Activated CD4-positive, alpha-beta T cell treated with anti-CD3 and anti-CD28 coated beads, Interleukin-2, amount 50 U/mL, for 48 hours (primary cell): ENCODE measurements at places on chromosomes 2 and 18.

DNA sequence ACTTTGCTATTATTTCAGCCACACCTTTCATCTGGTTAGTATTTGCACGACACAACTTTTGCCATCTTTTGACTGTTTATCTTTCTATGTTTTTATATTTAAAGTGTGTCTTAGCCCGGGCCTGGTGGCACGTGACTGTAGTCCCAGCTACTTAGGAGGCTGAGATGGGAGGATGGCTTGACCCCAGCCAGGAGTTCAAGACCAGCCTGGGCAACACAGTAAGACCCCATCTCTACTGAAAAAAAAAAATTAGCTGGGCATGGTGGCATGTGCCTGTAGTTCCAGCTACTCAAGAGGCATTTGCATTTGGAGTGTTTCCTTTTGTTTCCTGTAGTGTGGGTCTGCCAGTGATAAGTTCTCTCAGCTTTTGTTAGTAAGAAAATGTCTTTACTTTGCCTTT is 88.7 kb upstream of the GLI2 start:
- DNase-seq, result no peak

GRCh38 chr2:21234464-21235120 is 110.8 kb downstream of the TDRD15 start:
- no peak for DNase-seq

DNA sequence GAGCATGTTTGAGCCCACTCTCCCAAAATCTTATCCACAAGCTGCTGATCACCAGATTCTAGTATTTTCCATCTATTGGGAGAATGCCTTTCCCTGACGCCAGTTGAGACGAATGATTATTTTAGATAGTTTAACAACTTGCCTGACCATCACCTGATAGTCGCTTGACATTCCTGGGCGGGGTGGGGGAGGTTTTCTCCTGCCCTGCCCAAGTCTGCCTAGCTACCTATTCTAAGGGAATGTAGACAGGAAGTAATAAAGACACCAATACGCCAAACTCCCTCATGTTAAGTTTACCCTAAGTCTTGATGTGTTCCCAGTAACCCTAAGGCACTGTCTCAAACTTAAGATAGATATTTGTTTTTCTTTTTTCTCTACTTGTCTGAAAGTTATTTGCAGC is 4.6 kb upstream of the ACAA2 start:
- DNase-seq, result no peak

GRCh38 chr18:77671456-77672167 is 422.0 kb downstream of the GALR1 start:
- no peak for DNase-seq

DNA sequence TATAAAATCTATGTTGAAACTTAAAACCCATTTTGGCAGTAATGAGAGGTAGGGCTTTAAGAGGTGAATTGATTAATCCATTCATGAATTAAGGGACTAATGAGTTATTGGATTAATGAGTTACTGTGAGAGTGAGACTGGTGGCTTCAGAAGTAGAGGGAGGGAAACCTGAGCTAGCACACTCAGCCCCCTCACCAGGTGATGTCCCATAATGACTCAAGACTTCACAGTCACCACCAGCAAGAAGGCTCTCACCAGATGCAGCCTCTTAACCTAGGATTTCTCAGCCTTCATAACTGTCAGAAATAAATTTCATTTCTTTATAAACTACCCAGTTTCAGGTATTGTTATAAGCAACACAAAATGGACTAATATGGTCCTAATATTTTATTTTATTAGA is 621.7 kb upstream of the ACVR2A start:
- DNase-seq, result no peak

DNA sequence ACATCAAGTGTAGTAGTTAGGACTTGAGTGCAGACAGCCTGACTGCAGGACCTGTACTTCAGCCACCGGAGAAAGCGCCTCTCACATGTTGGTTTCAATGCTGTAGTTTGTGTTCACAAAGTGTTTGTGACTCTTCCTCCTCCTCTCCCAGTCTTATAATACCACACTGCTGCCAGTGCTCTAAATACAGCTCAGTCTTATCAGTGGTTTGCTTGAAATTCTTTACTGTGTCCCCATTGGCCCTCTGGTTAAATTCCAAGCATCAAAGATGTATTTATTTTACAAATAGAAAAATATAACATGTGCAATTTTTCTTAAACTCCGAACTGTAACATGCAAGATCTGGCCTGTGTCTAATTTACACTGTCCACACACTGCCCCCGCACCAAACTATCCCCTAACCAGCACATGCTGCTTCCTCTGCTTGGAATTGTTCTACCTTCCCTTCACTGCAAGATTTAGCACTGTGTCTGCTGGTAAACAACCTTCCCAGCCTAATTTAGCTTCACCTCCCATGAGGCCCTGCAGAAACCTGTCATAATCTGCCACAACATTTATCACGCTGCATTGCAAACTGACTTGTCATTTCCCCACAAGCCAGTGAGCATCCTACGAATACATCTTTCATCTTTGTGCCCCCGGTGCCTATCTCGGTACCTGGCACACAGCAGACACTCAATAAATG is 77.1 kb downstream of the SUMO1 start:
- no peak for DNase-seq

DNA sequence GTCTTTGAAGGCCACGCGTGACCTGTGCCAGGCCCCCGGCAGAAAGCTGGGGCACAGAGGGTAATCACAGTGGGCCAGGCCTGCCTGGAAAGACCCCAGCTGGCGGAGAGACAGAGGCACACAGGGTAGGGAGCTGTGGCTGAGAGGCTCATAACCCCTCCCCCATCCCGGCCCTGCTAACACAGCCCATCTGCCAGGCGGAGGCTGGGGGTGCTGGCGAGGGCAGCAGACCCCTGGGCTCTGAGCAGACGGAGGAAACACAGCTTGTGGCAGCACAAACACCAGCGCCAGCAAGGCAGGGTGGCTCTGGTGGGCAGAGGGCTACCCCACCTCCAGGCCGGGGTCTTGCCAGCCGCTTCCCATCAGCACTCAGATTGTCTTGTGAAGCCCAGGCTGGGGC is 19.0 kb downstream of the HS6ST1 start:
- DNase-seq, result no peak

DNA sequence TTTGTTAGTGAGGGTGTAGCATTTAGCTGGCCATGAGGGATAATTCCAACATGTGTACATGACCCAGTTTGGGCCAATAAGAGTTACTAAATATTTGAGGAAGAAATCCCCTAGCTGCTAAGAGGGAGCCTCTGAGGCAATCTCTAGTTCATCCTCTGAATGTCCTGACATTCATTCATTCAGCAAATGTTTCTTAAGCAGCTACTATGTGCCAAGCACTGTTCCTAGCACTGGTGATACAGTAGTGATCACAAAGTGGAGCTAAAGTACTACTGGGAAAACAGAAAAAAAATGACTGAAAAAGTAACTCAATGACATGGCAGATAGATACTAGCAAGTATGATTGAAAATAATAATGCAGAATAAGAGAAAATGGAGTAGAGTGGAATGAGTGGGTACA is 79.8 kb upstream of the PID1 start:
- DNase-seq, result no peak

GRCh38 chr2:233270951-233271350 is 19.5 kb downstream of the ATG16L1 start:
- no peak for DNase-seq

- no peak for DNase-seq
Observed at GRCh38 chr2:239589270-239589825, 188.5 kb upstream of the HDAC4 start.

- no peak for DNase-seq
Observed at GRCh38 chr2:231287696-231288095, 89.3 kb downstream of the ARMC9 start.

DNA sequence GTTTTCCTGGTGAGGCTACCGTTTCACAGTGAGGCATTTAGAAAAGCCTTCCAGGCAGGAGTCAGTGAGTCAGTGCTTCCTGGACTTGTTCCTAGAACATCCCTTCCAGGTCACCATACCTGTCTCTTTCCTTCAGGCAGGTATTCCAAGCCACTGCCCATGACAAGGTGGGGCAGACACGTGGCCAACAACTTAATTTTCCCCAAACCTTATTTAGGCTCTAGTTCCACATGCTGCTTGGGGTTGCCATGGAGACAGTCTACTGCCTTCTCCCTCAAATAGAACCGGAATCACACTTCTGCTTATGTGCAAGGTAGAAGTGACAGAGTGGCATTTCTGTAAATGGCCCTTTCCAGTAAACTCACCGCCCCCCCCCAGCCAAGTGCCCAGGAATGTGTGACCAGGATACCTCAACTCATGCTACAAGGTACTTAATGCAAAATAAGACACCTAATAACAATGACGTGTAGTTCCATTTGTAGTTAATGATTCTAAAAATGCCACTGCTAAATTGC is 258.3 kb downstream of the PRKCE start:
- no peak for DNase-seq

DNA sequence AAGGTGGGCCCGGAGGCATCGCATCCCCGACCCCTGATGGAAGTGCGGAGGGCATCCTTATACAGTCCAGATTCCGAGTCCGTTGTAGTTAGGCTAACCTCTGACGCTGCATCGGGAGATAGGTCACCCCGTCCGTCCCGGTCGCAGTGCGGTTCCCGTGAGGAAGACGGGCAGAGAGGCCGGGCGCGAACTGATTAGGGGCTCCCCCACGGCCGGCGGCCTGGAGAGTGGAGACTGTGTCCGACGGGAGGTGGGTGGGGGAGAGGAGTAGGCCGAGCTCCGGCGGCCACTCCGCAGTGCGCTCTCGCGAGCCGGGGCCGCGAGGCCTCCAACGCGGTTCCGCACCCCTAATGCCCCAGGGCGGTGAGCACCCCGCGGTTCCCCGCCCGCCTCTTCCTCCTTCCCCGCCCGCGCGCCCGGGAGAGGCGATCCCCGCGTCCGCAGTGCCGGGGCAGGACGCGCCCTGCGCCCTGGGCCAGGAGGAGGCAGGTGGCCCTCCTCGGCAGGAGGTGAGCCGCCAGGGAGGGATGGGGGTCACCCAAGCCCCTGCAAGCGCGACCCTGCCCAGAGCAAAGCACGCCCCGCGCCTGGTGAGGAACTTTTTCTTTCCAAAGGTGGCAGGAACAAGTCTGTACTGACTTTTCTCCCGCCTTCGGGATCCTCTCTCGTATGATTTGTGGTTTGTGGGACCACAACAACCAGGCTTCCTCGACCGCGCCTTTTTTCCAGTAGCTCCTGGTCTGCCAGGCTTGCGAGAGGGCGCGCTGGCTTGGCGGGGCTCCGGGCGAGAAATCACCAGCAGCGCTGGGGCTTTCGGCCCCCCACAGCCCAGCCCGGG is 1.4 kb upstream of the SP5 start:
- peak; percentile 12 for DNase-seq

DNA sequence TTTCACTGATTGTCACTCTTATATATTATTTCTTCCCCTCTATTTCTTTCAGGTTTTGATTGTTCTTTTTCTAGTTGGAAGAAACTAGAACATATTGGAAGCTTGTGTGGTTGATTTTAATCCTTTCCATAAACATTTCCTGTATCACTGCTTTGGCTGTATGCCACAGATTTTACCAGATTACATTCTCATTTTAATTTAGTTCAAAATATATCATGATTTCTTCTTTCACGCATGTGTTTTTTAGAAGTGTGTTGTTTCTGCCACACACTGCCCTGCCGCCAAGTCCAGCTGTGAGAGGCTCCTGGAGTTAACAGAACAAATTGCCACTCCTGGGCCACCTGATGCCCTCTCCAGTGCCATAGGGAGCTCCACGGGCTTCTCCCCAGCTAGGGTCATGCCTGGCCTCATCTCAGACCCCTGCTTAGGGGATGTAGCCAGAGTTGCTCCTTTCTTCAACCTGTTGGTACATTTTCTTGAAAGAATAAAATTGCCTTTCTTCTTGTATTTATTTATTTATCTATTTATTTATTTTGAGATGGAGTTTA is 206.2 kb upstream of the COPS8 start:
- no peak for DNase-seq

GRCh38 chr2:32745191-32745590 is 117.3 kb downstream of the TTC27 start:
- DNase-seq, result no peak
